ENCODE measurements at places on chromosomes 11 and 22.

- no peak for DNase-seq
Observed at GRCh38 chr11:6648501-6648900, 7.1 kb downstream of the DCHS1 start.

DNA sequence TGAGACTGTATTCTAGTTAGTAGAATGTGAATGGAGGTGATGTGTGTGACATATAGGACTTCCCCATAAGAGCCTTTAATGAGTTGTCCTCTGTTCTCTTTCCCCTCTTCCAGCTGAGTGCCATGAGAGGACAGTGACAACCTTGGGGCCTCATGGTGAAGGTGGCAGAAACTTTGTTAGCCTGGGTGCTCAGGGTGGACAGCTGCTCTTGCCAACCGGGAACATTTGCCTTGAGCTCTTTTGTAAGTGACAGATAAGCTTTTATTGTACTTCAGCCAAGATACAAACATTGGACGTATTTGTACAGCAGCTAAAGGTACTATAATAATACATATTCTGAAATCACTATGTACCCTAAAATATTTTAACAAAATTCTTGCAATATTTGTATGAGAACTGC lies 33.0 kb upstream of the PLET1 start:
- no peak for DNase-seq

GRCh38 chr11:70549386-70549785 lies 151.1 kb downstream of the CTTN start:
- no peak for DNase-seq

GRCh38 chr11:68331338-68331947 lies 19.1 kb downstream of the LRP5 start:
- DNase-seq, result no peak

DNA sequence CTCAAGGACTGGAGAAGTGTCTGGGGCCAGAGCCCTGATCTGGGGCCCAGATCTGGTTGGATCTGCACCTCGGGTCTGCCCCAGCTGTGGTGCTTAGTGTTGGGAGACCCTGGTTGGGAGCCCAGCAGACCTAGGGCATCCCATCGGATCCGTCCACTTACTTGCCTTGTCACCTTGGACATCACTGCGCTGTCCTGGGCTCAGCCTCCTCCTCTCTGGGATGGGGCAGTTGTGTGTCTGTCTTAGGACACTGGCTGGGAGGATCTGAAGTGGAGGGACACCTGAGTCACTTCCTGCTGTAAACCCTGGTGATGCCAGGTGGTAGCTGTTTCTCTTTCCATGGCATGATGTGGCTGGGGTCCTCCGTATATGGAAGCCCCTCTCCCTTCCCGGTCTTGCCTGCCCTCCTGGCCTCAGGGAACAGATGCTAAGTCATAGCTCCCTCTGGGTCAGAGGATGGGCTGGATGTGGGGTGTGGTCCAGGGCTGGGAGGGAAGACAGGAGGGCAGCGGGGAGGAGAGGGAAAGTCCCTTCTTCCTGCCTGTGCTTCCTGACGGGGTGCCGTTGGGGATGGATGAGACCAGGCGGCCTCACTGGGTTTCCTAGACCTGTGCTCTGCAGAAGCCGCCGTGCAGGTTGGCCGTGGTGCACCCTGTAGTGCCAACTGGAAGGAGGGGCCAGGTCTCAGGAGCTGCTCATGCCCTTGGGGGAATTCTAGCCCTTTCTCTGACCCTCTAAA lies 12.1 kb upstream of the OMP start:
- no peak for DNase-seq

DNA sequence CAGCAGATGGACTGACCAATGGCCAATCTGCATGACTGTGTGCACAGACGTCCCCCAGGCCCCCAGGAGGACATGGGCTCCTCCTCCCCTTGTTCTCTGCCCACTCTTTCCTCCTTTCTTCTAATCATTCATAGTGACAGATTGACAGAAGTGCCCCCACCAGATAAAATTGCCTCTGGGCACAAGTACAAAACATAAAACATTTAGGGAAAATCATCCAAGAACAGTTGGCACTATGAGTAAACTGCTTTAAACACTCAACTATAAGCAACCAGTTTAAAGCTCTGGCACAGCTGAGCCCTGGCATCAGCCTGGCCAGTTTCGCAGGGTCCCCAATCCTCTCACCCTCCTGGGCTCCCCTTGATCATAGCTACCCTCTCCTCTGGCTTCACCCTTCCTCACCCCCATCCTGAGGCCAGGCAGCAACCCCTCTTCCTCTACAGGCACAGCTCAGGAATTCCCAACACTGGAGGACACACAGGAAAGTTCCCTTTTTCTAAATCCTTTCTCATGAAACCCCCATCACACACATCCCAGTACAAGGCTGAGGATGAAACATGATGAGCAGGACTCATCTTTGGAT lies 232.9 kb downstream of the BUD13 start:
- no peak for DNase-seq

DNA sequence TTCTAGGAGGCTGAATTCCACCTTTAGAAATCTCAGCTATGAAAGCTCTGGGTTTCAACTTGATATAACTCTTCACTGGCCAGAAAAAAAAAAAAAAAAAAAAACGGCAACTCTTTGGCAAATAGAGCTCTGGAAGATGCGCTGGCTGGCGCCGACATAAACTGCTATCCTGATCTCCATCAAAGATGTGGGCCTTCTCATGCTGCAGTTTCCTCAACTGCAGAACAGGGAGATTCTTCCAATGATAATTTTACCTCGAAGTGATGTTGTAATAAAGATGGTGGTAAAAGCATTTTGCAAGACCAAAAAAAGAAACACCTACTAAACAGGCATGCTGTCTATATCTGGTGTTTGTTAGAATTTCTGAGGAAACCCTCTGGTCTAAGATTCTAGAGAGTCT lies 20.3 kb downstream of the FLI1 start:
- no peak for DNase-seq

GRCh38 chr11:82869657-82870056 lies 30.6 kb downstream of the PRCP start:
- DNase-seq, result no peak

DNA sequence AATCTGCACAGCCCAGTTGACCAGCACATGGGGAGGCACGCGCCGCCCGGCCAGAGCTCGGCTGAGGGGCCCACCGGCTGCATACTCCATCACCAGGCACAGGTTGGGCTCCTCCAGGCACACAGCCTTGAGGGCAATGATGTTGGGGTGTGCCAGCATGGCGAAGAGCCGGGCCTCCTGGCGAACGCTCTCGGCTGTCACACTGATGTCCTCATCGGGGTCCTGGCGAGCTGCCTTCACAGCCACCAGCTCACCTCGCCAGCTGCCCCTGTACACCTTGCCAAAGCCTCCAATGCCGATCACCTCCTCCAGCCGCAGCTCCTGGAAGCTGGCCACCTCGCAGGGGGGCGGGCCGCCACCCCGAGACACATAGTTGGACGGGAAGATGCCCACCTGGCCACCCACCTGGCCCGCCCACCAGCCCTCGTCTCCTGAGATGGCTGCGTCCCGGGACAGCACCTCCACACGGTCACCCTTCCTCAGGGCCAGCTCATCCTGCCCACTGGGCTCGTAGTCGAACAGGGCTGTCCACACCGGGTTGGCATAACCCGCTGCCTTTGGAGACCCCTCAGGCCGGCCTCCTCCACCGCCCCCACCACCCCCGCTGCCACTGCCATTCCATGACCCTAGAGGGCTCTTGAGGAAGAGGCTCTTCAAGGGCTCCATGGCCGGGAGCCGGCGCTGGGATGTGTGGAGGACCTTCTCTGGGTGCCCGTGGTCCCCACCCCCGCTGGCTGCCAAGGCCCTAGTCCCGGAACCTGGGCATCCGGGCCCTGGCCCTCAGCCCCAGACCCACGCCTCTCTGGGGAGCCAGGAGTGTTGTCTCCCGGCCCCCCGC lies 711 bp downstream of the MAP3K11 start:
- DNase-seq, result no peak

- no peak for DNase-seq
Observed at GRCh38 chr11:48066881-48067800, 86.8 kb downstream of the PTPRJ start.
